ENCODE measurements at places on chromosomes 4 and X. TPM values are rescaled to one million over a fixed set of nuclear protein-coding genes. Genes with fewer than 3 reads are reported as not detected.

Gene TKTL2
- not detected for total RNA-seq

Gene PDZD4
- 21.0 TPM for total RNA-seq

Gene NLRP2B
- 0.21 TPM for total RNA-seq

Gene ERAS
- total RNA-seq = 0.41 TPM

Gene EDA2R
- 3.2 TPM for total RNA-seq

Gene ODAPH
- not detected for total RNA-seq

DNA sequence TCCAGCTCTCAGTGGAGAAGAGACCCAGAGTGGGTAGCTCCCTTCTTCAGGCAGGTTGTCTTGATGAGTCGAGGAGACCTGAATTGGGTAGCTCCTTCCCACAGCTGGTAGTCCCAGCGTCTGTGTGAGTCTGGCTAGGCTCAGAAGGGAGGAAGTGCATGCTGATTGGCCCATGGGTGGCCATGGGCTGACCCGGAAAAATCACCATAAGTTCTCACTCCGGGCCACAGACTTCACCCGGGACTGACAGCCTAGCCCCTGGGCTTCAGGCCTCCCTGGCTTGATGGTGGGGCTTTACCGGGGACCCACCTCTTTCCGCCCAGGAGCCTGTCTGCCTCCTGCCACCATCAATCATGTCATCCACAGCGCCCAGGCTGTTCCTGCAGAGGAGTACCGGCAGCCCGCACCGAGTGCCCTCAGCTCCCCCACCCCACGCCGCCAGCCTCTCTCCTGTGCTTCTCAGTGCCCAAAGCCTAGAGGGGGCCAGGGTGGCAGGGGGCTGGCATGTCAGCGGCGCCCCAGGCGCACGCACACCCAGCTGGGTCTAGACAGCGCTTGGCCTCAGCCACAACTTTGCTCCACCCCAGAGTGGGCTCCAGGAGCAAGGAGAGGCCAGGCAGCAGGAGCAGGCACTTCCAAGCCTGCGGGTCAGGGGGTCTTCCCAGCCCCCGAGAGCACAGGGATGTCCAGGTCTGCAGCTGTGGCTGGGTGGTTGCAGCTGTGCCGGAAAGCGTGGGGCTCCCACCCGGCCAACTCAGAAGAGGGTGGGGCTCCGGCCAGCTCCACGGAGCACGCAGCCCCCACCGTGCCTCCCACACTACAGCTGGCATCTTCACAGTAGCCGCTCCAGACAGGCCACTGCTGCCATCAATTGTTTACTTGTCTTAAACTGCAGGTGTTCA lies 16.1 kb upstream of the SAT1 start:
- H3K4me3 ChIP-seq = no peak overlapping the region
- DNase-seq = no peak
- no peaks in the 10 kb centered on the region for H3K27me3 ChIP-seq
- no peaks in the 10 kb centered on the region for H3K36me3 ChIP-seq

DNA sequence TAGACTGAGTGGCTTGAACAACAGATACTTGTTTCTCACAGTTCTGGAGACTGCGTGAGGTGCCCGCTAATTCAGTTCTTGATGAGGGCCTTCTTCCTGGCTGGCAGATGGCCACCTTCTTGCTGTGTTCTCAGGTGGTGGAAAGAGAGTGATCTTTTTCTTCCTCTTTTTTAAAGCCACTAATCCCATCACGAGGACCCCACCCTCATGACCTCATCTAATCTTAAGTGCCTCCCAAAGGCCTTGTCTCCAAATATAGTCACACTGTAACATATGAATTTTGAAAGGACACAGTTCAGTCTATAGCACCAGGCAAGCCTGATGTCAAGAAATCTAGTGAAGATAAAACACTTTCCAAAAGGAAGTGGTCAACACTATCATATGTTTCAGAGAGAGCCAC lies 12.4 kb downstream of the VAMP7 start:
- no peaks in the 10 kb centered on the region for H3K36me3 ChIP-seq
- H3K27ac ChIP-seq = no peak overlapping the region
- no peaks in the 10 kb centered on the region for H3K4me1 ChIP-seq
- H3K27me3 ChIP-seq = no peaks in the 10 kb centered on the region

- no peaks in the 10 kb centered on the region for H3K36me3 ChIP-seq
- no peak overlapping the region for H3K27ac ChIP-seq
- H3K27me3 ChIP-seq = no peaks in the 10 kb centered on the region
- no peaks in the 10 kb centered on the region for H3K4me1 ChIP-seq
- no peak for DNase-seq
These were observed 762.5 kb upstream of the GRIA3 start for GRCh38 chrX:122421434-122422121.

DNA sequence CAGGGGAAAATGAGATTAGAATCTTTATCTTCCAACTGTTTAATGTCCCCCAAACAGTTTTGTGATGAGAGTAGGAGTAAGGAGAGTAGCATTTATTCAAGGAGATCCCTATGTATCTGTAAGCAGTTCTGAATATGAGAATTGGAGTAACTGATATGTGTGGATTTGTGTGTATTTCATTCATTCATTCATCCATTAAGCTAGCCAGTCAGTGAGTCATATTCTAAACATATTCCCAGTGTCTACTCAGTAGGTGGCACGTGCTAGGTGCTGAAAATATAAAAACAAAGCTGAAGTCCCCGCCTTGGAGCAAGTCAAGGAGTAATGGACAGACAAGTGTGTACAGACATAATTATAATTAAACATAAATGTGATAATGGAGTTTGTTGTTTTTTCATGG lies 12.4 kb upstream of the STX18 start:
- H3K4me3 ChIP-seq = no peak overlapping the region
- H3K36me3 ChIP-seq = no peaks in the 10 kb centered on the region
- no peak for DNase-seq
- H3K27me3 ChIP-seq = no peaks in the 10 kb centered on the region
- no peak overlapping the region for H3K27ac ChIP-seq
- H3K4me1 ChIP-seq = no peaks in the 10 kb centered on the region

DNA sequence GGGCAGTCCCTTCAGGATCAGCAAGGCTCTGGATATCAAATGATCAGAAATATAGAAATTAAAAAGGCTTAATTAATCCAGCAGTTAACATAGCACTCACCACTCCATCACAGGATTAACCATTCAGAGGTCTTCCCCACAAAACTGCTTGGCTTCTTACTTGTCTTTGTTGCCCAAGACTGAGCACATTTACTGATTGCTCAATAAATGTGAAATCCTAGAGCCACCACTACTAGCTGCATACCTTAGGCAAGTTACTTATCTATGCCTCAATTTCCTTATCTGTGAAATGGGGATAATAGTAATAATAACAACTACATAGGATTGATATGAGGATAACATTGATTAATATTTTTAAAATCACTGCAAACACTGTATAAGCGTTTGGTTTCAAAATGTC lies 124.2 kb downstream of the ARHGAP6 start:
- no peak overlapping the region for H3K27ac ChIP-seq
- H3K36me3 ChIP-seq = no peaks in the 10 kb centered on the region

GRCh38 chr4:122234686-122235085 lies 82.6 kb downstream of the BLTP1 start:
- no peaks in the 10 kb centered on the region for H3K27me3 ChIP-seq
- H3K27ac ChIP-seq = no peak overlapping the region
- no peaks in the 10 kb centered on the region for H3K4me1 ChIP-seq
- DNase-seq = no peak

GRCh38 chrX:104482757-104483156 lies 83.2 kb upstream of the IL1RAPL2 start:
- H3K36me3 ChIP-seq = no peaks in the 10 kb centered on the region
- DNase-seq = no peak
- H3K27me3 ChIP-seq = peaks cover 10% of the 10 kb centered on the region
- no peak overlapping the region for H3K4me3 ChIP-seq
- no peak overlapping the region for H3K27ac ChIP-seq

DNA sequence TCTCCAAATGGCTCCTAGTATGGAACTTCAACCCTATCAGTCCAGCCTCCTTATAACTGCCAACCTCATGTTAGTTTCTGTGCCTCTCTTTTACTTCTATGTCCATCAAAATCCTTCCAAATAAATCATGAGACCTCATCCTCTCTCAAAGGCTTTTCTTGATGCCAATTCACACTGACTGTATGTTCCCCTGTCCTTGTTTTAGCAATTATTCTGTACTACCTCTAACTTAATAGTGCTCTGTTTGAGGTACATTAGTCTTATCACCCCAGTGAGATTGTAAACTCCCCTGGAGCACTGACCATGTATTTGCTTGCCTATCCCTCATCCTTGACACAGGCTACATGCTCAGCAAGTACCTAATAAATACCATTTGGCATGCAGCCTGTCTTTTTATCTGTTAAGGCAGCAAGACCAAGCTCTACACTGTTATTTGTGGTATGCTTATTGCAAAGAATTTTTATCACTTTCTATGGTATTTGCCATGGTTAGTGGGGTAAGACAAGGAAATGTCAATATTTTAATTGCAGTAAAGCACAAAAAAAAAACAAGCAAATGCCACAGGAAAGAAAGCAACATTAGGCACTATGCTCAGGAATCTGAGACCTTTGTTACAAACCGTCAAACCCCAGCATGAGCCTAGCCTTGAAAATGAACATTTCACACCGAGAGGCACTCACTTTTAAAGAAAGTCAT lies 119.2 kb downstream of the SMARCA1 start:
- H3K4me3 ChIP-seq = no peak overlapping the region
- H3K4me1 ChIP-seq = no peaks in the 10 kb centered on the region
- H3K36me3 ChIP-seq = no peaks in the 10 kb centered on the region
- no peaks in the 10 kb centered on the region for H3K27me3 ChIP-seq
- H3K27ac ChIP-seq = no peak overlapping the region
- DNase-seq = no peak

DNA sequence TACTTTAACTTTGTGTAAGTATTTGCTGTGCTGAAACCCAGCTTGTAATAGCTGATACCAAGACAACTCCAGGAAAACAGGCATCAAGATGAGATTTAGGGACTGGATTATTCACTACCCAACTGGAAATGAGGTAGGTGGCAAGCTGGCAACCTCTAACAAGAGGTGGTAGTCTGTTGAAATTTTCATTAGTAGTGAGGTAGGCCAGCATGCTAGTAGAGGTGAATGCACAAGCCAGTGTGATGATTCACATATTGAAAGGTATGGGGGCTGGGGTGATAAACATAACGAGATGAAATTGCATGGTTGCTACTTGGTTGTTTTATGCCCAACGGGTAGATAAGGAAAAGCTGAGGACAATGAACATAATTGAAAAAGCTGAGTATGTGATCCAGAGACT lies 8.5 kb upstream of the TMPRSS11D start:
- DNase-seq = no peak
- H3K36me3 ChIP-seq = no peaks in the 10 kb centered on the region
- H3K4me1 ChIP-seq = no peaks in the 10 kb centered on the region
- no peaks in the 10 kb centered on the region for H3K27me3 ChIP-seq
- H3K4me3 ChIP-seq = no peak overlapping the region

DNA sequence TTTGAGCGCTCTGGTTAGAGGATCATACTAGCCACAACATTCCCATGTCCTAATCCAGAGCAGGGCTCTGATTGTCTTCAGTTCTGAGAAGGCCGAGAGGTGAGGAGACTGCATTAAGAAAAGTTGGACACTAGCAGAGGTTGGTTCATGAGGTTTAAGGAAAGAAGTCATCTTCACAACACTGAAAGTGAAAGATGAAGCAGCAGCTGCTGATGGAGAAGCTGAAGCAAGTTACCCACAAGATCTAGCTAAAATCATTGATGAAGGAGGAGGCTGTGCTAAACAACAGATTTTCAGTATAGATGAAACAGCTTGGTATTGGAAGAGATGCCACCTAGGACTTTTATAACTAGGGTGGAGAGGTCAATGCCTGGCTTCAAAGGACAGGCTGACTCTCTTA lies 36.8 kb downstream of the RAP1GDS1 start:
- H3K27me3 ChIP-seq = no peaks in the 10 kb centered on the region
- H3K27ac ChIP-seq = no peak overlapping the region
- H3K36me3 ChIP-seq = no peaks in the 10 kb centered on the region
- H3K4me3 ChIP-seq = no peak overlapping the region
- no peak for DNase-seq

- H3K36me3 ChIP-seq = no peaks in the 10 kb centered on the region
- H3K27ac ChIP-seq = no peak overlapping the region
- DNase-seq = no peak
- H3K4me3 ChIP-seq = no peak overlapping the region
- no peaks in the 10 kb centered on the region for H3K27me3 ChIP-seq
These were observed 40.7 kb upstream of the MBTPS2 start for GRCh38 chrX:21798677-21799219.

DNA sequence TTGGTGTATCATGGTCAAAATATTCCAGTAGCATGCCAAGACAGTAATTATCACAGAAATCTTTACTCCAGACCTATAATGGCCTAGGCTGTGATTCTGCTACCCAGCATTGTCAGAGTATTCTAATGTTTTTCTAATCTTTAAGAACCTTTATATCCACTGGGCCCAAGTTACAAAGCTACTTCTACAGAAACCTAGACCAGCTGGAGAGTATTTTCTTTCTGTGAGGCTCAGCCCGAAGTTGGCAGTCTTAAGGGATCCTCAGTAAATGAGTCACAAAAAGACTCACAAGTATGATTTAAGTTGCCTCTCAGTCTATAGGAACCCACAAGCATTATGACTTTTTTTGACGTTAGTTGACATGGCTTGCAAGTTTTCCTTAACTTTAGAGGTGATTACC lies 638.5 kb upstream of the FAM241A start:
- H3K27ac ChIP-seq = no peak overlapping the region
- H3K4me1 ChIP-seq = no peaks in the 10 kb centered on the region

DNA sequence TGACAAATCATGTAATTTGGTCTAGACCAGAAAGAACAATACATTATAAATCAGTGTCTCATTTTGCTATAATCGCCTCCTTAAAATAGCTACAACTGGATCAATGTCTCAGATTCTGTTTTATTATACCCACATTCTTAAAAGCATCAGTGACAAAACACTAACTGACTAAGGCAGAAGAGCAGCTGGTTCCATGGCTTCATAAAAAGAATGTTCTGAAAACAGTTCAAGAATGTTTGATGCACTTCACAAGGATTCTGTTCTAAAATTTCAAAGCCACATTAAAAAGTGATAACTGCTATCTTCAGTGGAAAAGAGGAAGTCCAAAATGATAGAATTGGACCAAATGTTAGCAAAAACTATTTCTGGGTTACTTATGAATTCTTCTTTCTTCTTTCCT lies 69.8 kb downstream of the COL25A1 start:
- no peaks in the 10 kb centered on the region for H3K27me3 ChIP-seq
- no peak overlapping the region for H3K4me3 ChIP-seq
- no peak overlapping the region for H3K27ac ChIP-seq
- DNase-seq = no peak
- no peaks in the 10 kb centered on the region for H3K36me3 ChIP-seq
- no peaks in the 10 kb centered on the region for H3K4me1 ChIP-seq

GRCh38 chr4:39103291-39103690 lies 41.3 kb downstream of the KLHL5 start:
- H3K4me1 ChIP-seq = no peaks in the 10 kb centered on the region
- no peak overlapping the region for H3K27ac ChIP-seq
- no peak overlapping the region for H3K4me3 ChIP-seq
- H3K27me3 ChIP-seq = no peaks in the 10 kb centered on the region
- no peaks in the 10 kb centered on the region for H3K36me3 ChIP-seq

- no peak for DNase-seq
- H3K4me1 ChIP-seq = no peaks in the 10 kb centered on the region
- H3K4me3 ChIP-seq = no peak overlapping the region
- H3K27ac ChIP-seq = no peak overlapping the region
These were observed 444.1 kb downstream of the STIM2 start for GRCh38 chr4:27304751-27305150.

All from uterus (tissue), 4 donors.